CD4-positive, CD25-positive, alpha-beta regulatory T cell (primary cell): ENCODE measurements at places on chromosomes 13 and 19. TPM values are rescaled to one million over a fixed set of nuclear protein-coding genes. Genes with fewer than 3 reads are reported as not detected.

Gene CGB8
- total RNA-seq, result not detected

Gene USF2
- 277 TPM for total RNA-seq

- no peaks in the 10 kb centered on the region for H3K4me1 ChIP-seq
- H3K4me3 ChIP-seq, result no peak overlapping the region
- no peaks in the 10 kb centered on the region for H3K27me3 ChIP-seq
- H3K36me3 ChIP-seq, result no peaks in the 10 kb centered on the region
- no peak overlapping the region for H3K27ac ChIP-seq
Measured at GRCh38 chr13:34320084-34320483, 502.1 kb downstream of the RFC3 start.

- peaks cover 18% of the 10 kb centered on the region for H3K36me3 ChIP-seq
- no peaks in the 10 kb centered on the region for H3K4me1 ChIP-seq
- no peaks in the 10 kb centered on the region for H3K27me3 ChIP-seq
- no peak overlapping the region for H3K4me3 ChIP-seq
Measured at GRCh38 chr19:58338825-58339558, 12.2 kb downstream of the ZSCAN22 start.

DNA sequence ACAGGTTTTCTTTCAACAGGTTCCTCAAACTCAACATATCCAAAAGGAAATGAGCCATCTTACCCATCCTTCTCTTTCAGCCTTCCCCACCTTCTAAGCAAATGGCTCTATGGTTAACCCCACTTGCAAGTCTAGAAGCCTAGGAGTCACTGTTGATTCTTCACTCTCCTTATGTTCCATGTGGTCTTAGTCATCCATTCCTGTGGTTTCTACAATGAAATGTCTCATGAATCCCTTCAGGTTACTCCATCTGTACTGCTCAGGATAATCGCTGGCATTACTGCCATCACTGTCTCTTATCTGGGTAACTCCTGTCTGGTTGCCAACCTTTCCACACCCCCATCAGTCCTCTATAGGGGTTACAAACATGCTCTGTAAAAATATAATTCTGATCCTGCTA lies 381.3 kb downstream of the ENOX1 start:
- H3K27ac ChIP-seq, result no peak overlapping the region
- H3K36me3 ChIP-seq, result no peaks in the 10 kb centered on the region
- no peaks in the 10 kb centered on the region for H3K4me1 ChIP-seq
- no peak for DNase-seq
- H3K27me3 ChIP-seq, result no peaks in the 10 kb centered on the region

- no peaks in the 10 kb centered on the region for H3K4me1 ChIP-seq
- H3K4me3 ChIP-seq, result no peak overlapping the region
- H3K36me3 ChIP-seq, result no peaks in the 10 kb centered on the region
Measured at GRCh38 chr13:78867655-78868054, 208.7 kb upstream of the OBI1 start.

DNA sequence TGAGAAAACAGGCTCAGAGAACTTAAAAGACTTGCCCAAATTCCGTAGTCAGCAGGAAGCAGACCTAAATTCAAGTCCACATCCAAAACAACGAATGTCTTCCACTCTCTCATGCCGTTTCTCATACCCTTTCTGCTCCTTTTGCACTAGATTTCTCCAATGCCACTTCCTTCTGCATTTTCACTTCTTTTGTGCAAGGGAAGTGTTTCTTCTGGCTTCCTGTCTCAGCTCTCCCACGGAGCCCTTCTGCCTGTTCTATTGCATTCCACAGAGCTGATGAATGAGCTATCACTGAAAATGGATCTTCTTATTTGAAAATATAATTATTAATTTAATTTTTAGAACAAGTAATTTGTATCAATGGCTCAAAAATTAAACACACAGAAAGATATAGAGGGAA lies 56.1 kb upstream of the STK24 start:
- H3K27ac ChIP-seq, result no peak overlapping the region
- no peaks in the 10 kb centered on the region for H3K4me1 ChIP-seq
- no peak for DNase-seq

- DNase-seq, result no peak
- H3K4me3 ChIP-seq, result no peak overlapping the region
- H3K27ac ChIP-seq, result no peak overlapping the region
- no peaks in the 10 kb centered on the region for H3K36me3 ChIP-seq
Measured at GRCh38 chr13:110366733-110367132, 59.6 kb downstream of the COL4A2 start.
